SK-N-SH treated with all-trans-retinoic acid at 6 μM for 48 hours (cell line): ENCODE measurements at places on chromosomes 13 and 19.

DNA sequence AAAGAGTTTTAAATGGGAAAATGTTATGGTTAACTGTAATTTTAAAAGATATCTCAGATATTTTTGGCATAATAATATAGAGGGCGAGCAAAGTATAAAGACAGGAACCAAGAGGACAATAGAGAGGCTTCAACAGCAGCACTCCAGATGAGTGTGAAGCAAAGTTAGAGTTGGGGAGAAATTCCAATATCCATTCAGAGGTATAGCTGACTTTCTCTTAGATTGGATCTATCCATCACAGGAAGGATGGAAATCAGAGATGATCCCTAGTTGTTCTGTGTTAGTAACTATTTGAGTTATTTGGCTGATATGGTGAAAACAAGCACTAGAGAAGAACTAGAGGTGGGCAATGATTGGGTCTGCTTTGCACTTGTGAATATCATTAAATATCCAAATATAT, 786.0 kb upstream of the KLHL1 start:
- ATAC-seq, result no peak

DNA sequence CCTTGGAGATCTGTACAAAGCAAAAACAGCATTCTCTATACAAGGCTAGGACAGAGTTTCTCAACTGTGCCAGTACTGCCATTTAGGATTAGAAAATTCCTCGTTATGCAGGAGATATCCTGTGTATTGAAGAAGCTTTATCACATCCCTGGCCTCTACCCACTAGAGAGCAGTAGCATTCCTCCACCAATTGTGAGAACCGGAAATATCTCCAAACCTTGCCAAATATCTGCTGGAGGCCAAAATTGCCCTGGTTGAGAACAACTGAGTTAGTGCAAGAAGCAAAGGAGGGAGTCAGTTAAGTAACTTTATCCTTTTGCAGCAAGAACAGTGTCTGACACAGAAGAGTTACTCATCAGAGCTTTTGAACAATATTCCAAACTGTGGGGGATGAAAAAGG, 16.2 kb upstream of the FREM2 start:
- no peak for ATAC-seq

GRCh38 chr19:58395220-58395978, at the start of gene RNF225:
RNF225 (plus strand) TSS chr19:58395656; CDS start chr19:58396090, 434 bp downstream.
- peak; percentile 11 for ATAC-seq

GRCh38 chr13:32124743-32125142, 93.2 kb downstream of the FRY start:
- no peak for ATAC-seq

DNA sequence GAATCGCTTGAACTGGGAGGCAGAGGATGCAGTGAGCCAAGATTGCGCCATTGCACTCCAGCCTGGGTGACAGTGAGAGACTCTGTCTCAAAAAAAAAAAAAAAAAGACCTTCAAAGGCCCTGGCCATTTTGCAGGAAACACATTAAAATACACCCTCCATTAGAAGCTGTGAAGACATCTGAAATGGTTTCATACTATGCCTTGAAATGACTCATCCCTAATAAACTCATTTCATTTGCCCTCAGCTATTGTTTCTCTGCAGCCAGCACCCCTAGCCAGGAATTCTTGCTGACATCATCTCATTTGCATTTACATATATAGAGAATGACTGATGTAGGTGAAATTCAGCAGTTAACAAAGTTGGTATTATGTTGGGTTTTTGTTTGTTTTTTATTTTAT, 8.7 kb downstream of the EML2 start:
- peak; percentile 77 for ATAC-seq

DNA sequence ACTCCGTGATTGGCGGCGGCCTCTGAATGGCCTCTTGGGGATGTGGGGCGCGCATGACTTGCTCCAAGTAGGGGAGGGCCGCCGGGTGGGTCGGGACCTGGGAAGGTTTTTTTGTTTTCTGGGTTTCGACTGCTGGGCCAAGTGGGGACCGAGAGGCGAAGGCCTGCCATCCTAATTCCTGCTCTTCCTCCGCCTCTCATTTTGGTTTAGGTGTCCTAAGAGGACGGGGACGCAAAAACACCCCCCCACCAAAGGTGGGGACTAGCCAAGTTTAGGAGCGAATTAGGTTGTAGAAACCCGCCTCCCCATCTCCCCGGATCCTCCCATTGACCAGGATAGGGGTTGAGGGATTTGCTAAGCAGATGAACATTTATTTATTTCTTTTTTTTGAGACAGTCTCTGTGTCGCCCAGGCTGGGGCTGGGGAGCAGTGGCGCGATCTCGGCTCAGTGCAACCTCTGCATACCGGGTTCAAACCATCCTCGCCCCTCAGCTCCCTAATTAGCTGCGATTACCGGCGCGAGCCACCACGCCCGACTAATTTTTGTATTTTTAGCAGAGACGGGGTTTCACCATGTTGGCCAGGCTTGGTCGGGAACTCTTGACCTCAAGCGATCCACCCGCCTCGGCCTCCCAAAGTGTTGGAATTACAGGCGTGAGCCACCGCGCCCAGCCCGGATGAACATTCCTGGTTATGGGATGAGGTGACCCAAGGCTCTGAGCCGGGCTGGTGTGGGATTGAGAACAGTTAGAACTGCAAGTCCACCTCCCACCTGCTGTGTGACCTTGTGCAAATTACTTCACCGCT, 838 bp downstream of the PPP2R1A start:
- ATAC-seq, result peak; percentile 1; the same call in 2 of the 3 replicates

GRCh38 chr13:27534108-27534980, 84.0 kb upstream of the MTIF3 start:
- no peak for ATAC-seq

- ATAC-seq, result no peak
Measured at GRCh38 chr19:3547767-3548282, 8.9 kb downstream of the TEKTIP1 start.

- peak; percentile 67 for ATAC-seq
Measured at GRCh38 chr13:60043262-60043661, 120.5 kb downstream of the DIAPH3 start.

DNA sequence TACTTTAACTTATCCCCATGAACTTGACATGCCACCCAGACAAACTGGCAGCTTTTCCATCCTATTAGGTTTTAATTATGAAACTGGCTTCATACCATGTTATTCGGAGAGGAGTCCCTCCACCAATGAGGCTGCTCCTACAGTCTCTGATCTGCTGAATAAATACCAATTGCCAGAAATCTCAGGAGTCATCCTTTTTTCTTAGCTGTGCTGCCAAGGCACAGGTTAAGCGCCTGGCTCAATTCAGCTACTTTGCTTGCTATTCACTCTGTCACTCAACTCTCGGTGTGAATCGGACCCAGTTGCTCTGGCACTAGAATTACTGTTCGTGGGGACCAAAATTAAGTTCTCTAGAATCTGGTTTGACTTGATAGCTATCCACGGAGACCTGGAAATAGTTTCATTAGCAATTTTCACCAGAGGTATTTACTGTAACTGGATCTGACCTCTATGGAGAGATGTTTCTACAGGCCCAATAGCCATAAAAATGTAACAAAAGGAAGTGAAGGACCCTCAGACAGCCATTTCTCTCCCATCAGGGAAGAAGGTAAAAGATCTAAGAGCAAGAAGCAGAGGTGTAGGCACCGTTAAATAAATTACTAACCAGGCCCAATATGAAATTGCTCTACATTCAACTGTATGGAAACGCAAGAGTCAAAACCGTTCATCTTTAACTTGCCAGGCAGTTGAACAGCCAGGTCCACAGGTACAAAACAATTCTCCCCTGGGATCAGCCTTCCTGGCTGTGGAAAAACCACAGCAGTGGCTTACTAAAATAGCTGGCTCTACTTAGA, 5.4 kb downstream of the ZC3H4 start:
- peak; percentile 19 for ATAC-seq

DNA sequence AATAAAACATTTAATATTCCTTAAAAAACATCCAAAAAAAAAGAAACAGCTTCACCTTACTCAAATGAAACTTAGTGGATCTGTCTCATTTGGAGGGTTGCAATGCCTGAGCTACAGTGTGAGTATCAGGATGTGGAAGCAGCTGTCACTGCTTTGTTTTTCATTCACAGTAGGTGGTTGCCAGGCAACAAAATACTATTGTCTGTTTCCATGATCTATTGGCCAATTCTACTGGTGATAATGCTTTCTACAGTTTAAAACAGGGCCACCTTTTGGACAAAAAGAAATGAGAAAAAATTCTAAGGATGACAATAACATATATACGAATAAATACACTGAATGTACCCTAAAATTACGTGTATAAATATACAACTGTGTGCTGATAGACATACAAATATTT, 3.0 kb downstream of the ENOX1 start:
- no peak for ATAC-seq
